ENCODE measurements at places on chromosomes 2 and 18.

GRCh38 chr2:10426726-10427617 lies 21.2 kb downstream of the ODC1 start:
- no peak for DNase-seq

- DNase-seq, result no peak
Observed at GRCh38 chr2:191105082-191105481, 45.7 kb downstream of the STAT4 start.

DNA sequence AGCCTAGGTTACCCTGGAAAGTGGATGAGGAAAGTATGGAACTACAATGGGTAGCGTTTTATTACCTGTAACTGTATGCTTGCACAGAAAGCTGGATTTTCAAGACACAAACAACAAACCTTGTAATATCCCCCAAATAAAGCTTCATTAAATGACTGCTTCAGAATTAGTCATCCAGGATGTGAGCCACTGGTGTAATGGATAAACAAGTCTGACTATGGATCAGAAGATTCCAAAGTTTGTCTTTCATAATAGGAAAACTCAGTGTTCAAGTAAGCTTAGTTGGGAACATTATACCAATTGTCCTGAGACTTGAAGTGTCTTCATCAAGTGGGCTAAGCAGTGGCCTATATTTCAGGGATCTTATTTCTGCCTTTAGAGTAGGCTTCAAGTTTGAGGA lies 518.8 kb downstream of the LRP1B start:
- no peak for DNase-seq

DNA sequence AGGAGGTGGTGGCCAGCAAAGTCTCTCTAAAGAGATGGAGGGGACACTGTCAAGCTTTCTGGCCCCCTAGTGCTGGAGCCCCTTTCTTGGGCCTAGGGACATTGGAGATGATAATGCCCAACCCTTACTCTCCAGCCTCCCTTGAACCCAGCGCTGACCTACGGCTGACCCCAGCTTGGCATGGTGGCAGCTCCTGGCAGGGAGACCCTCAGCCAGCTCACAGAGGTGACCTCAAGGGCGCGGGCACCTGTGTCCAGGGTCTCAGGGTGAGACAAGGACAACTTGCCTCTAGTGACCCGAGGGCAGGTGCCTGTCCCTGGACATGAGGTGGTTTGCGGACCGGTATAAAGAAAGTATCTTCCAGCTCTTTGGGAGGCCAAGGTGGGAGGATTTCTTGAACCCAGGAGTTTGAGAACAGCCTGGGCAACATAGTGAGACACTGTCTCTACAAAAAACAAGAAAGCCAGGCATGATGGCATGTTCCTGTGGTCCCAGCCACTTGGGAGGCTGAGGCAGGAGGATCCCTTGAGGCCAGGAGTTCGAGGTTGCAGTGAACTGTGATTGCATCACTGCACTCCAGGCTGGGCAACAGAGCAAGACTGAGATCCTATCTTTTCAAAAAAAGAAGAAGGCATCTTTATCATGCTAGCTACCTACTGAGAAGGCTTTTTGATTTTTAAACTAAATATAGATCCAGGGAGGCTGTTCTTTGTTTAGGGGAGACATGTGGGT lies 3.3 kb upstream of the PER2 start:
- DNase-seq, result no peak

DNA sequence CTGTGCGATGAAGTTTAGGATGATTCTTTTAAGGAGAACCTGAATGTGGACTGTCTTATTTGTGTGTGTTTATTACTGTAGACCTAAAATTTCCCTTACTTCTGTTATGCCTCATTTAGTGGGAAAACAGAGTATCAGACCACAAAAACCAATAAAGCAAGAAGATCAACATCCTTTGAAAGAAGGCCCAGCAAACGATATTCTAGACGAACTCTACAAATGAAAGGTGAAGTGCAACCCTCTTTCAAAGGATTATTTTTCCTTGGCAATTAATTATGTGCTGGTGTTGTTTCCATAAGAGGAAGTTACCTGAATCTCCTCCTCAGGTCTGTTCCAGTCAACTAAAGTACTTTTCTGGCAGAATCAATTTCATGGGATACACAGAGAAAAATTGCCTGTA lies 78.6 kb downstream of the EPB41L5 start:
- DNase-seq, result no peak

Data from SW 1271 (cell line).